ENCODE measurements at places on chromosomes 3 and 15.

DNA sequence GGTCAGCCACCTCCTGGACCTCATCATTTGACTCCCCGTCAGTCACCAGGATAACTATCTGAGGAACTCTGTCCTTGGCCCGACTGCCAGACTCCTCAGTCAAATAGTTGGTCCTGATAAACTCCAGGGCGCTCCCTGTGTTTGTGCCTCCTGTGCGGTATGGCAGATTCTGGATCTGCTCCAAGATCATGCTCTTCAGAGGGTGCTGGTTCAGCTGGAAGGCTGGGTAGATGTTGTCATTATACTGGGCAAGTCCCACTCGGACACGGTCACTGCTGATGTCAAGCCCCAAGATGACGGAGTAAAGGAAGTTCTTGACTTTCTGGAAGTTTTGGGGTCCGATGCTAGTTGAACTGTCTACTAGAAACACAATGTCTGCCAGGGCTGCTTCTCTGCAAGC is 31.1 kb upstream of the CAPN7 start:
- DNase-seq: no peak

DNA sequence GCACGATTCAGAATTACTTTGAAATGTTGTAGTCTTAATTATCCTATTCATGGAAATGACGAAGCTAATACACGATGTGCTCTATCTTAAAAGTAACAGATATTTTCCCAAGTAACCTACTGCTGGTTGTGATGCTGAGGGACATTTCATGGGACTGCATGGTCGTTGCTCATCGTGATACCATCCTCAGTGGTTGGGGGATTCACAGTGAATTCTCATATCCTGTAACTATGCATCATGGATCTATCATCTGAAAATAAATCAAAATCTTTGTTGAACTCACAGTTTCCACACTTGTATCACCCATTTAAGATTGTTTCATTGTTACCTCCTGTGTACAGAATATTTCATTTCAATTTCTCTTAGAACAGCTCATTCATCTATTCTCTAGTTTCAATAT is 84.7 kb downstream of the OPA1 start:
- no peak for DNase-seq

GRCh38 chr3:85571835-85572234 is 613.0 kb downstream of the CADM2 start:
- DNase-seq: no peak

DNA sequence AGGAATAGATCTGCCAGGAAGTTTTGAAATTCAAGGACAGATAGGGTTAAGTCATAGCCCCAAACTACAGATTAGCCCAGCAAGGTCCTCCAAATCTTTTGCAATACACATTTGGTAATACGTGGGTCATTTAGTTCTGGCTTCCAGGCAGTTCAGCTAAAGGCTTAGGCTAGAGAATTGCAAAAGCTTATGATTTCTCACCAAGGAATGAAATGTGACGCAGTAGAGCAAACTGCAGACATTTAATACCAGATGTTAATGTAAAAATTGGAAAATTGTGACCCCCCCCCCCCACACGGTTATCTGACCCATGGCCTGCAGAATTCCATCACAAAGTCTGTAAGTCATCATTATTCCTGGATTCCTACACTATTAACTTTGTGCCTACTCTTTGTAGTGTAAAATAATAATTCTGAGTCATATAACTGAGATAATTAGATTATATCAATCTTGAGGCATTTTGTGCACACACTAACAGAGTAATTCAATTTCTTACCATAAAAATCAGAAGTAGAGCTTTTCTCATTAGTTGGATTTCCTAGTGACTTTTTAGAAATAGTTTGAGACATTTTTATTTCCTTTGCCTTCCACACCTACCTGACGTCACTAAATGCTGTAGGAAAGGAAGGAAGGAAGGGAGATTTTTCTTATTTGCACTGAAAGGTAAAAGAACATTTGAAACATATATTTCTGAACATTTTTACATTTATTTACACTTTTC is 235.2 kb downstream of the DTWD1 start:
- no peak for DNase-seq

DNA sequence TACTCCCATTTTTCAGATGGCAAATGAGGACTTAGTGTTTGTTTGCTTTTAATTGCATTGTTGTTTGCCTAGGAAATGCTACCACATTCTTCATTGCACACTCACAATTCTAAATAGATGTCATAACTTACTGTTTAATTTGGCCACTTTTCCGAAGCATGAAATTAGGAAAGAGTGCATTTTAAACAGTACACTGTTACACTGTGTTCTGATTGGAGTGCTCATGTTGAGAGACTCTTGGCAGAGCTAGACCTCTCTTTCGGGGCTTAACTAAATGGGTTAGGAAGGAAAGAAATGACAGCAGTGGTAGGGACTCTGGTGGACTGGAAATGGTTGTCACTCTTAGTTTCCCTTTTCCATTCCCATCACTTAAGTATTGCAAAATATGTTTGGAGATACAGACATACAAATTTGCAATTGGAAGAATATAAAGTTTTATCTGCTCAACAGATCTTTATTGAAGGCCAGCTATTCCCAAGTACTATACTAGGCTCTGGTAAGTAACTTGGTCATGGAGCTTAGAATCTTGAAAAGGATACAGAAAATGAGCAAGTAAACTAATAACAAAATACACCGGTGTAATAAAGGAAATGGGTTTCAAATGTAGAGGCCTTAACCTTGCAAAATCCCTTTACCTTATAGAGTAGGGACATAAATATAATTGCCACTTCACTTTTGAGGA is 90.2 kb downstream of the DCUN1D1 start:
- no peak for DNase-seq

DNA sequence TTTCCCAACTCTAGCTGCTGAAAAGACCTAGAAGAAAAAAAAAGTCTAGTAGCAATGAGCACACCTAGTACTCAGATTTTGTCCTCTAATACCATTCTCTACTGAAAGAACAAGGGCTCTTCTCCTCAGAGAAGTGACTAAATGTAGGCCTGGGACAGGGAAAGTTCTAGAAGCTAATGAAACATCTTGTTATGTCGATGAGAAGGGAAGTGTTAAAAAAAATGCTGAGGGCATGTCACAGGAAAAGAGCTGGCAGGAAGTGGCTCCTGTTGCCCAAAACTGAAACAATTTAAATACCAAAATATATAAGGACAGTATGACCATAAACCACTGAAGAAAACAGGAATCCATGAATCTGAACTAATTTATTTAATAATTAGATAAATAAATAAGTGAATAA is 581.4 kb upstream of the TBL1XR1 start:
- DNase-seq: no peak

DNA sequence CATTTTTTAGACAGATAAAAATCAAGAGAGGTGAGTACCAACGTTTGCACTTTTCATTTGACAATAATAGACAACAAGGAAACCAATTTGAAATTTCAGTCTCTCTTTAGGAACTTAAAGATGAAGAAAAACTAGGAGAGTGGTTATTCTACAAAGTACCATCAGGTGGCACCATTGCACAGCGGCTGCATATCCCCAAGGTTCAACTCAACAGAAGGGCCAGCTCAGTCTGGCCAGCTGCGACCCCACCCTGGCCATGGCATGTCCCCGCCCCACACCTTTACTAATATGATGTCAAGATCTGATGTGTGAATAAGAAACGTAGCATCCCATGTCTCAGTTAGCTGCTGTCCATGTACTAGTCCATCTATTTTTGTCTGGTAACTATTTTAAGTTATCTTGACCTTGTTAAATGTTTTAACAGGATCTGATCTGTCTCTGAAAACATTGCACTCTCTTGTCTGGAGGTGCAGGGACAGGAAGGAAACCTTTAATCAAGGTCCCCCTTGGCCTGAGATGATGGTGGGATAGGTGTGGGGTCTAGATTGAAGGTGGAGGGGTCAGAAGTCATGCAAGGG is 35.5 kb upstream of the CGNL1 start:
- DNase-seq: peak; percentile 67

- no peak for DNase-seq
Measured at GRCh38 chr3:21274079-21274571, 476.9 kb downstream of the ZNF385D start.
